Upper lobe of right lung (tissue), 1 donor: ENCODE measurements at places on chromosomes 7 and 10.

DNA sequence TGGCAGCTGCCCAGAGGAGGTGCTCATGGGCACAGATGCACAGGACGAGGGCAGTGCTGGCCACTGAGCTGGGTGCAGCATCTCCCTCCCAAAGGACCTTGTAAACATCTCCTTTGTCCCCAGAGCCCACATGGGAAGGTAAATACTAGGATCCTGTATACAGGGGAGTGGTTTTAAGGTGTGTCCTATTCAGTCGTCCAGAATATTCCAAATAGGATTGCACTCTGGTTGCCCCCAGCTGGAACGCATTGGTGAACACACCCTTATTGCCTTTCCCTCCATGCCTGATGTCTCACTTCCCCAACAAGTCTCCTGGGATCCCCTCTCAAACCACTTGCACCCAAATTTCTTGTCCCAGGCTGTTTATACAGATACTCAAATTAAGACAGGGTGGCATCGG lies 152.0 kb upstream of the PCBD1 start:
- DNase-seq: no peak

DNA sequence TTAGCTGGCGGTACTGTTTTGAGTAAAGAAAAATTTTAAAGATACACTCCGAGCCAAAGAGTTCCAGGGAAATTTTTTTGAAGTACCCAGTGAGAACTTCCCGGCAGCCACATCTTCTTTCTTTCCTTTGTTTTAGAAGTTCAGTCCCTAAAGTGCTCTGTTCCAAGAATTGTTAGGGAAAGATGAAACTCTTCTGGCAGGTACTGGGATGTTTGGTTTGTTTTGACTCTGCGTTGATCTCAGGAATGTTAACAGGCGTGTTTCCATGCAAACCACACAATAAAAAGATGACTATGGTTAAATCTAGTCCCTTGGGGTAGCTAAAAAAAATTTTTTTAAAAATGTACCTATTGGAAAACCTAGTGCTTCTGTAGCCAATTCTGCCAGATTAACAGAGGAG lies 224.7 kb upstream of the PHYHIPL start:
- no peak for DNase-seq

DNA sequence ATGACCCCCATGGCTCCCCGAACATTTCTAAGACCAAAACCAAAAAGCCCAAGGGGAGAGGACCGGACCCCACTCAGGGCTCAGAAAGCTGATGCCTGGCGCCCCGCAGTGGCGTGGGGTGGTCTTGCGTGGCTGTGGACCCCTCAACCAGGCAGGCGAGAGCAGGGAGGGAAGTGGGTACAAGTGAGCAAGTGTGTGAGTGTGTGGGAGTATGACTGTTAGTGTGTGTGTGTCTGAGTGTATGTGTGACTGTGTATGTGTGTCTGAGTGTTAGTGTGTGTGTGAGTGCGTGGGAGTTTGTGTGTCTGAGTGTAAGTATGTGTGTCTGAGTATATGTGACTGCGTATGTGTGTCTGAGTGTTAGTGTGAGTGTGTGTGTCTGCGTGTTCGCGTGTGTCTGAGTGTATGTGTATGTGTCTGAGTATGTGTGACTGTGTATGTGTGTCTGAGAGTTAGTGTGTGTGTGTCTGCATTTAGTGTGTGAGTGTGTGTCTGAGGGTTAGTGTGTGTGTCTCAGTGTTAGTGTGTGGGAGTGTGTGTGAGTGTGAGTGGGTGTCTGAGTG lies 34.0 kb upstream of the INSIG1 start:
- no peak for DNase-seq

GRCh38 chr7:13998866-13999265 lies 9.4 kb upstream of the ETV1 start:
- no peak for DNase-seq

DNA sequence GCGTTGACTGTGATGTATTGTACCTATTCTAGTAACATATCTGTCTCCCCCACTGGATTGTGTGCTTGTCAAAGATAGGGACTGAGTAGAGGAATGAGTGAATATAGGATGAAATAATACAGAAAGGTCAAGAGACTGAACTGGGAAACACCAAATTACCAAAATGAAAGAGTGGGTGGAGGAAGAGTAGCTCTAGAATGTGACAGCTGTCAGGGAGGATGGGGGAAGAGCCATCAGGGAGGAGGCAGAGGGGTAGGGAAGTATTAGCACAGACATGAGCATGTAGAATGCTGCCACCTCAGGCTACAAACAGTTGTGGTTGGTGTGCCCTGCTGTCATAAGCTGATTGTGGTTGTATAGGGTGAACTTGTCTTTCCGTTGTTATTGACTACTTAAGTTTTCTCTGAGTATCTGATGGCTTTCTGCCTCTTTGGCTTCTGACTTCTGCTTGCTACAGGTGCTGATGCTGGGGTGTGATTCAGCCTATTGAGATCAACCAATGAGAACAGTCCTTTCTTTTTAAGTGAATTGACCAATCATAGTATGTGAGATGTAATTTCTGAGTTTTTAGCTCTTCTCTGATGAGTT lies 5.6 kb downstream of the CCSER2 start:
- DNase-seq: no peak

DNA sequence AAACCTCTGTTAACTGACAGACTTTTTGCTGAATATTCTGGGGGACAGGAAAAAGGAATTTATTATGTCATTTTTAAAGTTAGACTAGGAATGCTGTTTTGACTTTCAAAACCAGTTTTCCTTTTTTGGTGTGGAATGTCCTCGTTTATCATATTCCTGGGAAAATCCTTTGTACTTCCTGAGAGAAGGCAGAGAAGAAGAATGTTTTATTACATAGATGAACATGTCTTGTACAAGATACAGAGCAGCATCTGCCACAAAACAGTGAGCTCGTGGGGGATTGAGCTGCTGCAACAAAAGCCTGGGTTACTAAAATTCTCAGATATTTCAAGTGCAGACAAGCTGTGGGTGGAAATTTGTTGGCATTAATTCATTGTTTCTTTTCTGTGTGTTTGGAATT lies 20.2 kb downstream of the MCU start:
- no peak for DNase-seq

- no peak for DNase-seq
Observed at GRCh38 chr7:88669913-88670312, 89.6 kb upstream of the ZNF804B start.

- no peak for DNase-seq
Observed at GRCh38 chr10:105356626-105357025, 715.5 kb downstream of the SORCS3 start.

DNA sequence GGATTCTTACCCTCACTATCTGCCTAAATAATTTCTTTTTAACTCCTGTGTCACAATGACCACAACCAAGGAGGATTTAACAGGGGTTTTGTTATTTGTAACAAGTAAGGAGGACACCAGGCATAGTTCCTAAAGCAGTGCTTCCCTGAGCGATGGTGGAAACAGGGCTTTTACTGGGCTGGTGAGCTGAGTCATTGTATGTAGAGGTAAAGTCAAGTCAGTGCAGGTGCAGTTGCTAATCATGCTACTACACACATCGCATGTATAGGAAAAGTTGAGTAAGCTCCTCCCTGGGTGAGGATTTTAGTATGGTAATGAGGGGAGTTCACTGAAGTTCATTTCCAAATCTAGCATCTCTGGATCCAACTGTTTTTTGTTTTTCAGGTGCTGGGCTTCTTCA lies 22.9 kb upstream of the ABCA13 start:
- DNase-seq: no peak

- DNase-seq: no peak
Observed at GRCh38 chr7:123528265-123528664, 6.1 kb downstream of the IQUB start.

DNA sequence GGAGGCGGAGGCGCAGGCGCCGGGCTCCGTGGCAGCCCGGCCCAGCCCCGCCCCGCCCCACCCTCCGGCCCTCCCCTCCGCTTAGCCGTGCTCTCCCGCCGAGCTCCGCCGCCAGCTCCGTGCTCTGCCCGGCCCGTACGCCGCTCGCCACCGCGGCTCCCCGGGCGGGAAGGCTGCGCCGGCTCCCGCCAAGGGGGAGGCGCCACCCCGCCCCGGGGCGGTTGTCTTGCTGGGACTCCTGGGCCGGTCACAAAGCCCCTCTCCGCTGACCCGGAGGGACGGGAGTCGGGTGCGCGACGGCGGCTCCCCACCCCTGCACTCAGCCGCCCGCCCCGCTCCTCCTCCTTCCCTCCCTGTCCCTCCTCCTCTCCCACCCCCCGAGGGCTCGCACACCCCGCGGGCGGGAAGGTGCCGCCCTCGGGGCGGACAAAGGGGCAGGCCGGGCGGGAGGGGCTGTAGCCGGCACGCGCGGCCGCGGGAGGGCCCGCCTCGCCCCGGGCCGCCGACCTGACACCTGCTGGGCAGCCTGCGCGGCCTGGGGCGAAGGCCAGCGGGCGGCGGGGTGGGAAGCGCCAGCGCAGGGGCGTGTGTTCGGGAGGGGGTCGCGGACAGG lies 11.5 kb upstream of the SP8 start:
- DNase-seq: peak; percentile 86

DNA sequence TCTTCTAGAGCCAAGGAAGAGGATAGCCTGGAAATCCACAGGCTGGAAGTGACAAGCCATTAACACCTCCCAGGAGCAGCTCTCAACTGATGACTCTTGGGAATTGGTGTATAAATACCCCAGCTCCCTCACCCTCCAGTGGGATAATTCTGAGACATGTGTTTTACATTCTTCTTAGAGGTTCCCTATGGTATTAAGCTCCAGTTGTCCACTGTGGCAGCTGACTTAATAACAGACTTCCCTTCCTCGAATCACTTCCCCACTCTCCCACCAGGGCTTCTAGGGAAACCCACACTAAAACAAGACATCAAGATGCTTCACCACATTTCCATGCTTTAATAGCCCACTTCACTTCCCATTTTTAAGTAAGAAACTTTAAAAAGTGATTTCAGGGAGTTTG lies 47.2 kb downstream of the FAM107B start:
- DNase-seq: no peak

- no peak for DNase-seq
Observed at GRCh38 chr10:69068549-69068948, 19.4 kb upstream of the SRGN start.

DNA sequence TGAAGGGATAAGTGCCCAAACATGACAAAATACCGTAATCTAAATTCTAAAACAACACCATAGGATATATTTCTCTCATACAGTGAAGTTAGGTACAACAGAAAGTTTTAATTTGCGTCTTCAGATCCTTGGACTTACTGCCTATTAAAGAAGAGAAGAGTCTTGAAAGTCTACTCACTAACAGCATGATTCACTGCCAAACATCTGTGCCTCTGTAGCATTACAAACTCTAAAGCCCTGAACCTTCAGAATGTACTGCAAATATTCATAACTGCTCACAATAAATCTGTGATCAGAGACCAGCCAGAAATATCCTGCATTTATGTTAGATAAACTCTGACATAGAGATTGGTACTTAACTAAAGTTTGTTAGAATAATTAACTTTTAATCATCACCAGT lies 365.3 kb downstream of the PARD3 start:
- no peak for DNase-seq

DNA sequence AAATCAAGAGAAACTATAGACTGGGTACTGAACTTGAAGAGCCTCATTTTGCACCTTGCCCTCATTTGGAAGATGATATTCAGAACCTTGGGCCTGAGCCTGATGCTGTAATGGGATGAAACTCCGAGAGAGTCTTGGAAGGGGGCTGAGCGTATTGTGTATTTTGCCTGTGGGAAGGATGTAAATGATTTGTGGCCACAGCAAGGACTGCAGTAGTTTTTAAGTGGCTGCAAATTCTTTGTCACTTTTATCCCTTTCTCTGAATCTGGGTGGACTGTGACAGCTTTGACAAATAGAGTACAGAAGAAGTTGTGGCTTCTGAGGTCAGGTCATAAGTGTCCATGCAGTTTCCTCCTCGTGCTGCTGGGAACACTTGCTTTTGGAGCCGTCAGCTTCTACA lies 221.2 kb downstream of the ADRA2A start:
- no peak for DNase-seq

DNA sequence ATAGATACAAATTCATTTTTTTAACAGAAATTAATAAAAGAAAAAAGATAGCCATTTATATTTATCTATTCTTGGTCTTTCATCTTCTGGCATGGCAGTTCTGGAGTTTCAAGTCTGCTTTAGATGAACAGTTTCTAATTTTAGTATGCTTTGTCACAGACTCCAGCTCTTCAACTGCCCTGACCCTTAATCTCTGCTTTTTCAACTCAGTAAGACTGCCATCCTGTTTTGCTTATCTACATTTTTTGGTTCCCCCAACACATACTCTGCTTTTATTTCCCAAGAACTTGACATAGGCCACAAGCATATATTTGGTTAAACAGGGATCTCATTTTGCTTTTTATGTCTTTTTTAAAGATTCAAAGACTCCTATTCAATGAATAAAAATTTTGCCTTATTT lies 309.3 kb upstream of the KCND2 start:
- no peak for DNase-seq

DNA sequence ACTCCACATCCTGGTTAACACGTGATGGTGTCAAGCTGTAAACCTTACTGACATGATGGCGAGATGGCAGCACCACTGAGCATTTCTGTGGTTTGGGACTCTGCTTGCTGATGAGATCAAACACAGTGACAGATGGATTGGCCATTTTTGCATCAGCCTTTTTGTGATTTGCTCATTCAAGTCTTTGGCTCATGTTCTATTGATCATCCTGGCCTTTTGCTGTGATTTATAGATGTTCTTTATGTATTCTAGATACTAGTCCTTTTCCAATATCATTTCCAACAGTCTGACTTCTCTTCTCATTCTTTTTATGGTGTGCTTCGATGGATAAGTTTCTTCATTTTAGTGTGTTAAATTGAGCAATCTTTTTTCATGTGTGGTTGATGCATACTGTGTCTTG lies 24.7 kb upstream of the DIP2C start:
- no peak for DNase-seq

- DNase-seq: peak; percentile 56
Observed at GRCh38 chr7:150950496-150951180, 27.5 kb downstream of the KCNH2 start.

DNA sequence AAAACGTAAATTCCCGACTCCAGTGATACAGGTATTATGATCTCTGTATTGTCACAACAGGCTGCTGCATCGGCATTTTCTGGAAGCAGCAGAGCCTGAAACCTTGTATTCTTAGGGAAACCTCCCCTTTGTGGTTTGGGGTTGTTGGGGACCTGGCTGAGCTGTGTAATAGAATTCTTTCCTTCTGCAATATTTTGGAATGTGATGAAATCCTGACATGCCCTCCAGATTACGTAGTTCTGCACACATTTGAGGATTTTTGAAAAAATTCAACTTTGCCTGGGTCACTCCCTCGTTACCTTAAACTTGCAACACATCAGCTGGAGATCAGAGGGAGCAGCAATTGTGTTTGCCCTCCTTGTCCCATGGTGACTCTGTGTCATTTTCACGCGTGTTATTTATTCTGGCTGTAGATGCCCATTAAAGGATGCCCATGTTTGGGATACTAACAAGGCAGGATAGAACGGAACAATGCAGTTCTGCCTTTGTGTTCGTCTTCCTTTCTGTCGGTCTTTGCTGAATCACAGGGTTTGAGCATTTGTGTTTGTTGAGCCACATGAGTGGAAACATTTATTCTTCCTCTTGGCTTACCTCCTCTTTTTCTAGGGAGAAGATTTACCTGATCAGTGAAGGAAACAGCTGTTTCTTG lies 181.7 kb downstream of the TCF7L2 start:
- DNase-seq: no peak

GRCh38 chr7:132545756-132546155 lies 30.5 kb downstream of the PLXNA4 start:
- no peak for DNase-seq

- DNase-seq: peak; percentile 49
Observed at GRCh38 chr7:157814931-157815705, 478.3 kb downstream of the DNAJB6 start.
